Astrocyte (in vitro differentiated cells and primary cell): ENCODE measurements at places on chromosomes 3 and 15. TPM values are rescaled to one million over a fixed set of nuclear protein-coding genes. Genes with fewer than 3 reads are reported as not detected.

Gene ARHGEF26
- 1.7 TPM in 2 replicates for total RNA-seq

Gene PLA2G4D
- total RNA-seq: not detected in 2 replicates

Gene DNAH12
- 0.23 and 0.36 TPM in 2 replicates for total RNA-seq

DNA sequence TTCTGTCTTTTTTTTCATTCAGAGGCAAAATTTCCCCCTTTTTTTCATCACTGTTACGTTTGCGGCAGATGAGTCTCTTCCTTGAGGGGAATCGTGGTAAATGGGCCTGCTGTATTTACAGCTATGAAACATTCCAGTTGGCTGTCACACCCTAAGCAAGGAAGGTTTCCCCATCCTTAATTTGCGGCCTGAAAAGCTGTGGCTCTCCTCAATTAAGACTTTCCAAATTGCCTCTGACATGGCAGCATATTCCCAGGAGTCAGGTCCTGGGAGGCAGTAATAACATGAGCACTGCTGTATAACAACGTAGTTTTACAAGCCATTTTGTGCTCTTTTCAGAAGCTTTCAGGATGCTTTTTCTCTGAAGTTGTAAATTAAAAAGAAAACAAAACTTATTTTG, 420.9 kb downstream of the LPP start:
- no peaks in the 10 kb centered on the region for H3K27me3 ChIP-seq
- peaks cover 15% of the 10 kb centered on the region for H3K4me1 ChIP-seq
- H3K36me3 ChIP-seq: peaks cover 7% of the 10 kb centered on the region
- no peak overlapping the region for H3K4me3 ChIP-seq
- no peak for DNase-seq
- no peak overlapping the region for H3K27ac ChIP-seq

DNA sequence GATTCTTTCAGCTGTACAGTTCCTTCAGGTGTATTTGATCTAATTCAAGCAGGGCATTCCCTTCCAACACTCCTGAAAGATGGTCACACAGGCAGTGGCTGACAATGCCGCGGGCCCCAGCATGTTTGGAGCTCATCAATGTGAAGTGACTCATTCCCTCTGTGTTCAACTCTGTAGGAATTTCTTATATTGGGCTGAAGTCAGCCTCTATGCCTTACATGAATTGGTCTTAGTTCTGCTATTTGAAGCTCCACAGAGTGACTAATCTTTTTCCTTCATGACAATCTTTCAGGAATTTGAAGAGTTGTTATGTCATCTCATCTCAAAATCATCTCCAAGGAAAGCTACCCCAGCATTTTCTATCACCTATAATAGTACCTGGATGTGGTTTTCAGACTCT, 142.5 kb upstream of the C2CD4B start:
- peaks cover 11% of the 10 kb centered on the region for H3K4me1 ChIP-seq
- peak; percentile 67 for DNase-seq
- H3K4me3 ChIP-seq: no peak overlapping the region
- no peaks in the 10 kb centered on the region for H3K36me3 ChIP-seq
- H3K27ac ChIP-seq: no peak overlapping the region

DNA sequence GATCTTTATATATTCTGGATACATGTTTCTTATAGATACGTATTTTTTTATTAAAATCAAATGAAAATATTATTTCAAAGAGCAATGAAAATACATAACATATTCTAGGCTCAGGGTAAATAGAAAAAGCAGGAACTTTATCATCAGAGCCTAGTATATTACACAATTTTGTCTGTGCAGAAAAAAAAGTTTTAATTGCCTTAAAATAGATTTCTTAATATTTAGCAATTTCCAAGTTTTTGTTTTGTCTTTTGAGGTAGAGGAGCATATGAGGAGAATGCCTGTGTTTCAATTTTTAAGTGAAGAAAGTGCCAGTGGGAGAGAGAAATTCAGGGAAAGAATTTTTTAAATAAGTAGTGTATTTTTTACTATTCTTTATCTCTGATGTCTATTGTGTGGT, 10.5 kb downstream of the CAPN7 start:
- H3K4me3 ChIP-seq: no peak overlapping the region
- DNase-seq: no peak
- no peaks in the 10 kb centered on the region for H3K4me1 ChIP-seq

GRCh38 chr3:196227121-196227561, 10.8 kb downstream of the SLC51A start:
- H3K4me3 ChIP-seq: no peak overlapping the region
- no peak overlapping the region for H3K27ac ChIP-seq
- H3K27me3 ChIP-seq: peaks cover 3% of the 10 kb centered on the region
- DNase-seq: no peak
- H3K4me1 ChIP-seq: no peaks in the 10 kb centered on the region

DNA sequence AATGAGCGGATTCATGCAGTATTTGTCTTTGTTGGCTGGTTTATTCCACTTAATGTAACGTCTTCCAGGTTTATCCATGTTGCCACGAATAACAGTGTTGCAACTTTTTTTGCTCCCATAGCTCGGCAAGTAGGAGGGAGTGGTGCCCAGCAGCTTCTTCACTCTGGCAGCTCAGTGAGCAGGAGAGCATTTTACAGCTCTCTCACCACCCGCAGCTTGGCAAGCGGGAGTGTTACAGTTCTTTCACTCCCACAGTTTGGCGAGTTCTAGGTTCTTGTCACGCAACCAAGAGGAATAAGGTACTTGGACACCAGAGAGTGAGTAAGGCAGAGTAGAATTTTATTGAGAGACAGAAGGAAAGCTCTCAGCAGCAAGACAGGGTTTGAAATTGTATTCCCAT, 935.2 kb downstream of the TBL1XR1 start:
- no peaks in the 10 kb centered on the region for H3K36me3 ChIP-seq
- H3K27me3 ChIP-seq: no peaks in the 10 kb centered on the region
- no peak for DNase-seq
- H3K27ac ChIP-seq: no peak overlapping the region
- no peaks in the 10 kb centered on the region for H3K4me1 ChIP-seq

DNA sequence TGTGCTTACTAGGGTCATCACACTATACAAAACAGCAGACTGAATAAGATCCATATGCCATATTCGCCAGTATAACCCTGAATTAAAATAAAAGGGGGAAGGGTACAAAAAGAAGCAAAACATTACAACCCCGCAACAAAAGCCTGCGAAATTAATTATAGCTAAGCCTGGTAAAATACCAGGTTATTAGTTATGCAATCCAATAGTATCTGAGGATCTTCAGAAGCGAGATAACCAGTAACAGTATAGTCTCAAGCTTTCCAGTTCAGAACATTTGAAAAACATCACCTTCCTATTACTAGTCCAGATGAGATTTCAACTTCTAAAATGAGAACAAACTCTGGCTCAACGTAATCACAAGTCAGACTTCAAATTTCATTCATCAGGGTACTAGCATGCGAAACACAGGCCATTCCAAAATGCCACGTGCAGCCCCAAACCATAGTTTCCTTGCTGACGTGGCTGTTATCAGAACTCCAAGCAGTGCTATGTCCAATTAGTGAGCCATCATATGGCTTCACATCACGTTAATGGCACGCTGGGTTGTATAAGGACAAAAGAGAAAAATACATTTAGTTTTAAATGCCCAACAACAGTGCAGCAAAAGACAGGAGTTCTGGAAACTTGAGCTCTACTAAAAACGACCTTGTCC, 1.1 kb downstream of the SSR3 start:
- peak overlapping the region; percentile 95 for H3K4me3 ChIP-seq
- peak overlapping the region; percentile 96 for H3K27ac ChIP-seq
- DNase-seq: peak; percentile 85
- H3K36me3 ChIP-seq: peaks cover 36% of the 10 kb centered on the region
- H3K4me1 ChIP-seq: peaks cover 29% of the 10 kb centered on the region

DNA sequence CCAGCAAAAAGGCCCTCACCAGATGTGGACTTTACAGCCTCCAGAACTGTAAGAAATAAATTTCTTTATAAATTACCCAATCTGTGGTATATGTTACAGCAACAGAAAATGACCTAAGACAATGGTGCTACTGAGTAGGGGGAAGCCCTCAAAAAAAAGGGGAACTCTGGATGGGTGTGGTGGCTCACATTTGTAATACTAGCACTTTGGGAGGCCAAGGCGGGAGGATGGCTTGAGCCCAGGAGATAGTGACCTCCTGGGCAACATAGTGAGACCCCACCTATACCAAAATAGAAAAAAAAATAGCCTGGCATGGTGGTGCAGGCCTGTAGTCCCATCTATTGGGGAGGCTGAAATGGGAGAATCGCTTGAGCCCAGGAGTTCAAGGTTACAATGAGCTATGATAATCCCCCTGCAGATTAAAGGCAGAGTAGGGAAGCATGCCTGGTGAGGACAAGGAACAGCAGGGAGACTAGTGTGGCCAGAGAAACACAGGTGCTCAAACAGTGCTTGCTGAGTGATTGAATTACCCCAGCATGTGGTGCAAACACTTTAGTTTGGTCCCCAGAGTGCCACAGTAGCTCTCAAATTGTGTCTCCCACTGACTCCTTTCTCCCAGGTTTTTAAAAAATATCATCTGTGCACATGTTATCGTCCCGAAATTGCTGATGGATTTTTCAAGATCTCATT, 13.9 kb upstream of the USP3 start:
- DNase-seq: no peak
- H3K36me3 ChIP-seq: no peaks in the 10 kb centered on the region
- H3K4me1 ChIP-seq: peaks cover 10% of the 10 kb centered on the region
- no peak overlapping the region for H3K27ac ChIP-seq

Gene IGF2BP2
- total RNA-seq: 128 and 162 TPM in 2 replicates

Gene SUSD5
- 2.8 and 2.9 TPM in 2 replicates for total RNA-seq

Gene CDC25A
- 4.6 and 5.1 TPM in 2 replicates for total RNA-seq

- no peaks in the 10 kb centered on the region for H3K27me3 ChIP-seq
- H3K36me3 ChIP-seq: no peaks in the 10 kb centered on the region
- no peak for DNase-seq
- no peak overlapping the region for H3K27ac ChIP-seq
- no peaks in the 10 kb centered on the region for H3K4me1 ChIP-seq
- no peak overlapping the region for H3K4me3 ChIP-seq
These were observed 240.2 kb downstream of the TP63 start for GRCh38 chr3:189871418-189871817.

DNA sequence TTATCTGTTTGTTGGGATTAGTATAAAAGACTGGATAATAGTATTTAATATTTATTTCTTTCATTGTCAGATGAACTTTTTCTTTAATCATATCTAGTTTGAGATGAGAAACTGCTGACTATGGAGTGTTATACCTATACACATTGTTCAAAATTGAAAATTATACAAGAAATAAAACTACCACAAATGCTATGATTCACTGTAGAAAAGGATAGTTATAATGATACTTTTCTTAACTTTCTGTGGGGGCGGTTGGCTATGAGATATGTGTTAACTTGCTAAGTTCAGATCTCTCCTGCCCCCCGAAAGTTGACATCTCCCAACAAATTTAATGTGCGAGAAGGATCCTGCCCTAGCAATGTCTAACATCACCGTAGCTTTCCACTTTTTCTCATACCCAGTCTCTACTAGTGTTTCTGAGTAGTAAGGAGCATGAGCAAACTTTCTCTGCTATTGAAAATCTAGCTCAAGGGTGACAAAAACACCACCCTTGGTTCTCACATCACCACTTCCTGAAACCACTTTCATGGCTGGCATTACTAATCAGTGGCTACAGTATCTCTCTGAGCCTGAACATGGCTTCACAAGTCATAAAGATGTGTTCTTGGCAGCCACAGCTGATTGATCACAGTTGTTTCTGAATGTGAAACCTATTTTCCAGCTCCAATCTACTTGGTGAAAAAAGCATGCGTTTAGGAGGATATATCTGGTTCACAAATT, 15.8 kb upstream of the SAMMSON start:
- no peaks in the 10 kb centered on the region for H3K27me3 ChIP-seq
- no peaks in the 10 kb centered on the region for H3K36me3 ChIP-seq
- no peak overlapping the region for H3K4me3 ChIP-seq
- no peak for DNase-seq
